ENCODE measurements at places on chromosomes 2 and 18.

DNA sequence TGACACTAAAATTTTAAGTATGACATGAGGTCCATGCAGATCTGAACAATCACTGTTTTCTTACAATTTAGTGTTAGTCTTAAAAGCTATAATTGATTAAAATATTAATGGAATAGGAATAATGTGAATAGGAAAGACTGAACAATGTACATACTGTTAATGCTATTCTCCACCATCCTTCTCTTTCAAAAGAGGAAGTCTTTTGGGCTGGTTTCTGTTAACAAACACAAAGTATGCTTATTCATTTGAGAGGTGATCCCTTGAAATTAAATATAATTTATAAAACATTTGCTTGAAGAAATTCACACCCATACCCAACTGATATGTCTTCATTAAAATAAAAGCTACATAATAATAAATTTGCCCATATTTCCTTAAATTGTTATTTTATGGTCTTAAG lies 2.3 kb downstream of the STPG4 start:
- DNase-seq = no peak

DNA sequence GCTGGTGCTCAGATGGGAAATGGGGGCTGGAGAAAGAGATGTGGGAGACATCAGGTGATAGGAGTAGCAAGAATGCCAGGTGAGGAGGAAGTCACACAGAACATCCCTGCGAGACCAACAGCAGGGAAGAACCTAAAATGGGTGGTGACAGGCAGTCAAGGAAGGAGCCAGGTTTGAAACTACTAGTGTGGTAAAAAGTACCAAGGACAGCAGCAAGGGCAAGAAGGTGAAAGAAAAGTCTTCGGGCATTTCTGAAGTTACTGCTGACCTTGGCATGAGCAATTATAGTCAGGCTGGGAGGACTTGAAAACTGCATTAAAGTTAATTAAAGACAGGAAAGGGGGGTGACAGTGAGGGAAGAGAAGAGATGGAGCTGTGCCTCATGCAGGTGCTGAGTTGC lies 410.4 kb downstream of the RAD51AP2 start:
- no peak for DNase-seq

DNA sequence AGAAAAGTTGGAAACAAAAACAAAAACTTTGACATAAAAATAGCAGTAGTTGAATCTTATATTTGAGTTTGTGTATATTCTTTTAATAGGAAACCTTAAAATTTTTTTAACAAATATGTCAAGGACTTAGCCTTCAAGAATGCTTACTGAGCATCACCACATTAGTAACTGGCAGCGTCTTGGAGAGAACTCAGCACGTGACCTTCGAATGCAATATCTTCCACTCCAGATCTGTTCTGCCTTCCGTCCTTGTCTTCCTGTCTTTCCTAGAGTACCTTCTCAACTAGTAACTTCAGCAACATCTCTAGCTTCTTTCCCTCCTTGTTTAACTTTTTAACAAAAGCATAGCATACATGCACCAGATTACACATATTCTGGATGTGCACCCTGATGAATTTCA lies 972 bp downstream of the RSAD2 start:
- no peak for DNase-seq

DNA sequence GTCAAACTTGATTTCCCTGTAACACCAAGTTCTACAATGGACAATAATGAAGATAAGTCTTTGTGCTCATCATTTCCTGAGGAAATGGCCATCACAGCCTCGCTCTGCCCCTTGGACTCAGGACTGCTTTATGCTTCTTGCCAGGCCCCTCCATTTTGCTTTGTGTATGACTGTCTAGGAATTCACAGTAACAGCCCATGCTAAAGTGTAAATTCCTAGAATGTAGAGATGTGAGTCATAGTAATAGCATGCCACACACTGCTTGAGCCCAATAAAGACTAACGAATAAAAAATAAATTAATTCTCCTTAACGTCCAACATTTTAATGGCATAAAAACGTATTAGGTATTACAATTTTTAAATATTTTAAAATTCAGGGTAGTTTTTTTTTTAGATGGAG lies 226.5 kb downstream of the PID1 start:
- DNase-seq = no peak

DNA sequence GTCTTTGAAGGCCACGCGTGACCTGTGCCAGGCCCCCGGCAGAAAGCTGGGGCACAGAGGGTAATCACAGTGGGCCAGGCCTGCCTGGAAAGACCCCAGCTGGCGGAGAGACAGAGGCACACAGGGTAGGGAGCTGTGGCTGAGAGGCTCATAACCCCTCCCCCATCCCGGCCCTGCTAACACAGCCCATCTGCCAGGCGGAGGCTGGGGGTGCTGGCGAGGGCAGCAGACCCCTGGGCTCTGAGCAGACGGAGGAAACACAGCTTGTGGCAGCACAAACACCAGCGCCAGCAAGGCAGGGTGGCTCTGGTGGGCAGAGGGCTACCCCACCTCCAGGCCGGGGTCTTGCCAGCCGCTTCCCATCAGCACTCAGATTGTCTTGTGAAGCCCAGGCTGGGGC lies 19.0 kb downstream of the HS6ST1 start:
- no peak for DNase-seq

DNA sequence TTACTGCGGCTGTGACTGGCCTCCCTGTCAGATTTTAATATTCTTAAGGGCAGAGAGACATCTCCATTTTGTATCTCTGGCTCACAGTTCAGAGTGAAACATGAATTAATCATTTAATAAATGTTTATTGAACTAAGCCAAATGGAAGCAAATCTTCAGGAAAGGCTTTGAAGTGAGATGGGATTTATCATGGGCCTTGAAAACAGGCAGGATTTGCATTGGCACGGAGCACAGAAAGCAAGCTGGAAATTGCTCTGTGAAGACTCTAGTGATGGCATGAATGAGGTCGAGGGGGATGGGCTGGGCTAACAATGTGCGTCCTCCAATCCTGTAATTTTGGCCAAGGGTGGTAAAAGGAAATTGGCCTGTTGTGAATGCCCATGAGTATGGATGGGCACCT lies 369.8 kb upstream of the SOX11 start:
- DNase-seq = no peak

DNA sequence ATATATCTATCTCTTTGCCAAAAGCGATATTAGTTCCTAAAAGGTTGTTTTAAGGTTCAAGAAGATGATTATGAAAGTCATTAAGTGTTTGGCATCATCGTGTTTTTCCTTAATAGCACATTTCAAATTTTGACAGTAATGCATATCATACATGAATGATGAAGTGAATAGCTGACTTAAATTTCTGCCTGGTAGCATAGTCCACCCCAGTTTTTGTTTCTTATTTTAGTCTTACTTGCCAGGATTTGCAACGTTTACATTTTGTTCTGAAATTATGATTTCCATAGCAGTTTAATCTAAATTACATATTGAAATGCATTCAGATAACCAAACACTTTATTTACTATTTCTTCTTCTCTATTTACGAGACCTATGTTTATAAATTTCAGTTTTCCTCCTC lies 201.1 kb downstream of the GULP1 start:
- no peak for DNase-seq

- no peak for DNase-seq
Observed at GRCh38 chr2:165420231-165420630, 49.3 kb upstream of the CSRNP3 start.

DNA sequence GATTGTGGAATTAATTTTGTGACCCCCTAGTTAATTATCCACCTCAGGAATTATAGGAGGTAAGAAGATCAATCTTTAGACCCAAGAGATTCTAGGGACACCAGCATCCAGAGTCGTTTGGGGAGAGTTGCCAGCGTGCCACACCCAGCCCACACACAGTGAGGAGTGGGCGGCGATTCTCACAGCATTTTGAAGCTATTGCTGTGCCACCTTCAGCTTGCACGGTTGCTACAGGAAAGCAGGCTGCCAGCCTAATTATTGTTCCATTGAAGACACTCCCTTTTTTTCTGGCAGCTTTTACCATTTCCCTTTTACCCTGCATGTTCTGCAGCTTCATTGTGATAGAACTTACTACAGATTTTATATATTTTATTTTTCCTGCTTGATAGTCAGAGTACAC lies 13.1 kb upstream of the MYL12A start:
- DNase-seq = no peak

DNA sequence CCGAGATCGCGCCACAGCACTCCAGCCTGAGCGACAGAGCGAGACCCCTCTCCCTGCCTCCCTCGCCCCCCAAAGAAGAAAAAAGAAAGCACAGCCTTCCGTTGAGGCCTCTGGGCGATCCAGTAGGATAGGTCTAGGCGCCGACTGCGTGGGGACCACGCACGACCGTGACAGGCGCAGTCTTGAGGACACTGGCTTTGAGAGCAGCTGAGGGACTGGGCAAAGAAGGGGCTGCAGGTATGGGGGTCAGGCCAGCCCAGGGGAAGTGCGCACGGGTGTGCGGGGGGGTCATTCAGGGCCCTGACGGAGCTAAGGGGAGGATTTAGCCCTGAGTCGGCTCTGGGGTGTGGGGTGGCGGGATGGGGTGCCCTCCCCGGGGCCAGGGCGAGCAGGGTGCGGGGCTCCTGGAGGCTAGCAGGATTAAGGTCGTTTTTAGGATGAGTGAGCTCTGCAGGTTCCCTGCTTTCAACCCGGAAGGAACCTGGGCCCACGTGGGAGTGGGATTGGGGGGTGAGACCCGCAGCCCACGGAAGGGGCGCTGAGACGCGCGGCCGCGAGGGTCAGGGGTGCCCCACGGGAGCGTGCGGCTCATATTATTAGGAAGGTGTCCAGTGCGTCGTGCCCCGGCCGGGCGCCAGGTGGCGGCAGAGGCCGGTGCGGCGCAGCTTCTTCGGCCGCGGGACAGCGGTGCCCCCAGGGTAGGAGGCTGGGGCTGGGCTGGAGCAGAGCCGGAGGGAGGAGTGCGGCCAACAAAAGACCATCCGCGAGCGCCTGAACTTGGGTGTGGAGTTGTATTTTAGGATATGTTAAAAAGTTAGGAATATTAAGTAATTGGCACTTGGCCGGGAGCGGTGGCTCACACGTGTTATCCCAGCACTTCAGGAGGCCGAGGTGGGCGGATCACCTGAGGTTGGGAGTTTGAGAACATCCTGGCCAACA lies 20.5 kb upstream of the ZNF236 start:
- peak; percentile 42 for DNase-seq

GRCh38 chr18:46565256-46565655 lies 91.8 kb downstream of the LOXHD1 start:
- DNase-seq = no peak

- no peak for DNase-seq
Observed at GRCh38 chr2:237888389-237888788, 29.0 kb downstream of the RAMP1 start.

DNA sequence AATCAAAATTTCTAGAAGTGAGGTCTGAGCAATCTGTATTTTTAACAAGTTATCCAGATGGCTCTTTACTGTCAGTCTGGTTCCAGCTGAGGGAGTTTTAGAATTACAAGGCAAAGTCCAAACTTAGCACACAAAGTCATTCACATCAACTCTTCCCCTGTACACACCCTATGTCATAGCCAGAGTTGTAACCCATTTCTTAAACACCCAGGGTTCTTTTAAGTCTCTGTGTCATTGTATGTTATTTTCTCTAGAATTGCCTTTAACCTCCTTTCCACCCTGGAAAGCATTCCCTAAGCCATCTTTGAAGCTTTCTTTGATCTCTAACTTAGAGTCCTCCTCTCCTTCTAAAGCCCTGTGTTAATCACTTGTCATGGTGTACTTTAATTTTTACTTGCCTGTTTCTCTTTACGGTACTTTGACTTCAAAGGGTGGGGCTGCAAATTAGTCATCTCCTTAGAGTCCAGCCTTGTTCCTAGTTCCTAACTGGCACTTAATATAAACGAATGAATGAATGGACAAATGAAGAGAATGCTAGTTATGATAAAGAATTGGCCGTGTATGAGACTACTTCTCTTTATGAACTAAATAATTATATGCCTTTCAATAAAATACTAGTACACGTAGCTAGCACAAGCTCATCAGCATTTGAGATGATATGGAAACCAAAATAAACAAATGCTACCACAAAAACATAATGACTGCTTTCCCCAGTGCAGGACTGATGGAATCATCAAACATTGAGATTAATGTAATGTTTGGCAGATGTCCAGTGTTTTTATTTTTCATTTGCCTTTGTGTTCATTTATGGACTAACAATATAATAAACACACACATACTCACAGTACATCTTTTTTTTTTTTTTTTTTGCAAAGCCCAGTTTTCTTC lies 11.9 kb upstream of the ACTR3 start:
- DNase-seq = no peak

- no peak for DNase-seq
Observed at GRCh38 chr2:61710711-61711110, 143.1 kb downstream of the FAM161A start.

GRCh38 chr18:46278481-46279465 lies 174.6 kb downstream of the HAUS1 start:
- no peak for DNase-seq

DNA sequence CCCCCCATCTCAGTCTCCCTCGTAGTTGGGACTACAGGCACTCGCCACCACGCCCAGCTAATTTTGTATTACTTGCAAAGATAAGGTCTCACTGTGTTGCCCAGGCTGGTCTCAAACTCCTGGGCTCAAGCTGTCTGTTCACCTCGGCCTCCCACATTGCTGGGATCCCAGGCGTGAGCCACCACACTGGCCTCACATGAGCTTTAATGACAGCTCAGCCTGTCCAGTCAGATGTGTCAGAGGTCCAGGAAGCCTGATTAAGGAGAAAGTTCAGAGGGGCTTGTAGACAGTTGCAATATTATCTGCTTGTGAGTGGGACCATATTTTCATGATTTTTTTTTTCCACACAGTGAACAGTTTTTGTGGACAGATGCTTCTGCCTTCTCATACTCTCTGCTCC lies 82.0 kb downstream of the LIMS1 start:
- DNase-seq = no peak

GRCh38 chr18:49682173-49682802 lies 120.4 kb downstream of the LIPG start:
- DNase-seq = no peak

GRCh38 chr2:238383743-238384380 lies 42.9 kb upstream of the ASB1 start:
- DNase-seq = no peak

DNA sequence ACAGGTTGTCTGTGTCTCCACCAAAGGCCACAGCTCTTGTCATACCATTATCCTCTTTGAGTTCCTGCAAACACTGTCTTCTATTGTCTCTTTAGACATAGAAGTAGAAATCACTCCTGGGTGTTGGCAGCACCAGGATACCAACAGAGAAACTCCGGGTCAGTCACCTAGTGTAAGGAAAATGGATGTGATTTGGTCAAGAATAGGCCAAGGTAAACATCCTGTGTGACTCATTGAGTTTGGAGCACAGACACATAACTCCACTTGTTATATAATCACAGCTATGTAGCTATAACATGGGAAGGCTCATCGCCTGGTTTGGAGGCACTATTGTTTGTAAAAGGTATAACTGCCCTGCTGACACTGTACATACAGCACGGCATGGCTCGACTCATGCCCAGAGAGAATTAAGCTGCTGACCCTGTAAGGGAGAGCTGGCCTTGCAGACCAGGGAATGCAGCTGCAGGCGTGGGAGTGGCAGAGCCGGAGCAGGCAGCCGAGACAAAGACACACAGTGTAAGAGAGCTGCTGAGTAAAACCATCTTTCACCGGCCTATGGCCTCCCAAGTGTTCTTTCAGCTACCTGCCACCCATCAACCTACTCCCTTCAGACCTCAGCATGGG lies 3.4 kb upstream of the TXNL1 start:
- DNase-seq = no peak

GRCh38 chr2:132949108-132949507 lies 279.1 kb upstream of the LYPD1 start:
- DNase-seq = no peak
